ENCODE measurements at places on chromosomes 2 and 18.
A peak's percentile ranks its signal among the peaks of the same experiment; 100 is the strongest.

DNA sequence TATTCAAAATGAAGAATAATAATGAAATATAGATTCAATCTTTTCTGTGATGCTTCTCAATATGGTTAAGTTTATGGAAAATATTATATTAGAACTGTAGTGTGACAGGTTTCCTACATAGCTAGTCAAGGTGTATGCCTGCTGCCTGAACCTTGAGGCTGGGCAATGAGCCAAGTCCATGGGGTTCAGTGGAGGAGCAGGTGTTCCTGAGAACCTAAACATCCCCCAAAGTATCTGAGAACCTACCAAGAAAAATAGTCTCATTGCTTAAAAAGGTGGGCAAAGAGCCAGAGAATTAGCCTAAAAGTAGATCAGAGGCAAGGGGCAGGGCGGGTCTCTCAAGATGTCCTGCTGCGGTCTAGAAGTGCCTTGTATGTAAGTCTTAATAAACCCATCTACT, 185.9 kb upstream of the SPHKAP start:
- no peak for DNase-seq

- DNase-seq = no peak
These were observed 39.3 kb downstream of the TSHZ1 start for GRCh38 chr18:75249672-75250470.

DNA sequence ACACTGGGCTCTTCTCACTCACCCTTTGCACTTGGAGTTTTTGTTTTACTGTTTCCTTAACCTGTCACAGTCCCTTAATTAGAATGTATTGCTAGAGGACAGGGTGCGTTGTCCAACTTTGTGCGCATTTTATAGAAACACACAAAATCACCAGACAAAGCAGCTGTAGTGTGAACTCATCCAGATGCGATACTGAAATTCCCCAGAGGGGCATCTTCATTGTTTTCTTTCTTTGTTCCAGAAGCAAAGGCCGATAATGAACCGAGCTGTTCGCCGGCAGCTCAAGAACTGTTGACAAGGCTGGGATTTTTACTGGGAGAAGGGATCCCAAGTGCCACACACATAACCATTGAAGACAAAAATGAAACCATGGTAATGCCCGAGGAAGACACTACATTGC, 137.6 kb downstream of the WDSUB1 start:
- no peak for DNase-seq

- no peak for DNase-seq
These were observed 39.3 kb upstream of the MFF start for GRCh38 chr2:227285741-227286236.

DNA sequence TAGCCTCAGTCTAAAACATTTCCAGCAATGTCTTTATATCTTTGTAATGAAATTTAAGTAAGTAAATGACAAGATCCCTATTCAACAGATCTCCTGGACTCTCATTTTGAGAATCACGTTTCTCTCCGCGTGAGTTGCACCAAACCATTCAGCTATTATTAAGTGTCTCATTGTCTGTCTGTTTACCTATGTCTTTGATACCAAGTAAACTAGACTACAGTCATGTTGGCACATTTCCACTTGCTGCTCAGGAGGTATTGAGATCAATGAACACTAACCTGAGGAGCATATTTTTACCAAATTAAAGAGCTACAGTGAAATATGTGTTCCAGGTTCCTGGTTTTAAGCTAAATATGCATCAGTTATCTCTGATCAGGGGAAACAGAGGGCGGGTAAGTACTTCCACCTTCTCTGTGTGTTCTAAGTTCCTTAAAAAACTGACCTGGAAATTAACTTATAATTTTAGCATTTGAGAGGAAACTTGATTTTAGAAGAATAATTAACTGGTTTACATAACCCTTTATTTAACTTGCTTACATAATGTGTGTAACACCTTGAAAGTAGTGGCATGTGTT, 125.8 kb downstream of the OSBPL6 start:
- DNase-seq = no peak

DNA sequence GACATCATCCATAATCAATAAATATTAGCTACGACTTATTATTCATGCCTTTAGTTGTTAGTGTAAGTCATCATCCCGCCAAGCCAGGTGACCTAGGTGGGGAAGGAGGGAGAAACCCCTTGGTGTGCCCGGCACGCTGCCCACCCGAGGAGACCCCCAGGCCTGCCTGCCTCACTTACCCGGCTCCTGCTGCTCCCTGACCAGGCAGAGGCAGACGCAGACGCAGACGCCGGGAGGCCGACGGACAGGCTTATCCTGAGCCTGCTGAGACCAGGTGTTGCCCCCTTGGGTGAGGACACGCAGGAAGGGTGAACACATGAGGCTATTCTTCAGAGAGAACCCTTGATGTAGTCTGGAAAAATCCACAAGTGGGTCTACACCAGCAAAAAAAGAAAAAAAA, 401.8 kb downstream of the GALR1 start:
- no peak for DNase-seq

- no peak for DNase-seq
These were observed 1023.2 kb upstream of the ZEB2 start for GRCh38 chr2:145543155-145543554.

DNA sequence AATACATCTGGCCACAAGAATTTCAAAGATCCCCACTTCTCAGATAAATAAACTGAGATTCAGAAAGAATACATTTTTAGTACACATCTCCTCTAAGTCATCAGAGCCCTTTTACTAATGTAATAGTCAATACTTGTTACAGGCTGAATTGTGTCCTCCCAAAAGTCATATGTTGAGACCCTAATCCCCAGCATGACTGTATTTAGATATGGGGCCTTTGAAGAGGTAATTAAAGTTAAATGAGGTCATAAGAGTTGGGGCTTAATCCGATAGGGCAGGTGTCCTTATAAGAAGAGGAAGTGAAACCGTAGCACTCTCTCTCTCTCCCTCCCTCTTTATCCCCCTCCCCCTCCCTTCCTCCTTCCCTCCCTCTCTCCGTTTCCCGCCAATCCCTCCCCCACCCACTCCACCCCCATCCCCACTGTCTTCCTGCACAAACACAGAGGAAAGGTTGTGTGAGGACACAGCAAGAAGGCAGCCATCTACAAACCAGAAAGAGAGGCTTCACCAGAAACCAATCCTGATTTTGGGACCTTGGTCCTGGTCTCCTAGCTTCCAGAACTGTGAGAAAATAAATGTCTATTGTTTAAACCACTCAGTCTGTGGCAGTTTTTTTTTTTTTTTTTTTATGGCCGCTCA, 66.6 kb upstream of the ZNF397 start:
- DNase-seq = no peak

DNA sequence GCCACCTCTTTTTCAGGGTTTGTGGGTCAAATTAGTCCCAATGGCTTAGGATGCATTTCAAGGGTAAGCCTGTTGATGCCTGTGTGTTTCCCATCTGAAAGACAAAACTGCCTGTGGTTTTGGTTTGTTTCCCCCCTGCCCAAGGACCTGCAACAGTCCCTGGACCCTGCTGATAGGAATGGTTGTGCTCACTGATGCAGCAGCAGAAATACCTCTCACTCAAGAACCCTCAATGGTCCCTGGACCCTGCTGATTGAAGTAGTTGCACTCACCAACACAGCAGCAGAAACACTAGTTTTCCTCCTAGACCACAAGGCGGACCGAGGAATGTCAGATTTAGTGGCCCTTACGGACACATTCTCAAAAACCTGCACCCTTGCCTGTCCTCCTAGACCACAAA, 386.9 kb downstream of the NUP35 start:
- DNase-seq = no peak

- DNase-seq = peak; percentile 98
These were observed 76.5 kb downstream of the STRN start for GRCh38 chr2:36889795-36890194.

DNA sequence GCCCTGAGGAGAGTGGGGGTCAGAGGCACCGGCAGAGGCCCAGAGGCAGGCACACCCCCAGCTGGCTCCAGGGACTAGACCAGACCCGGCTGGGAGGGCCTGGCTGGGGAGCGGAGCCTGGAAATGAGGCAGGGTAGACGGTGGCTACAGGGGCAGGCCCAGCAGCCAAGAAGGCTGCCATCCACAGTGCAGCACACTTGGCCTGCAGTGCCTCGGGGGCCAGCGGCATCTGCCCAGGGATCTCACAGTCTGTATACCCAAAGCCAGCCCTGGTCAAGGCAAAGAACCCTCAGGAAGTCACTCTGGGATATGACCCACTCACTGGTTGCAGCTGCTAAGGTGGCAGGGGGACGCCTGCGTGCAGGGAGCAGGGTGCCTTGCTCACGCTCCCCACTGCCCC, 17.8 kb downstream of the PER2 start:
- DNase-seq = no peak

DNA sequence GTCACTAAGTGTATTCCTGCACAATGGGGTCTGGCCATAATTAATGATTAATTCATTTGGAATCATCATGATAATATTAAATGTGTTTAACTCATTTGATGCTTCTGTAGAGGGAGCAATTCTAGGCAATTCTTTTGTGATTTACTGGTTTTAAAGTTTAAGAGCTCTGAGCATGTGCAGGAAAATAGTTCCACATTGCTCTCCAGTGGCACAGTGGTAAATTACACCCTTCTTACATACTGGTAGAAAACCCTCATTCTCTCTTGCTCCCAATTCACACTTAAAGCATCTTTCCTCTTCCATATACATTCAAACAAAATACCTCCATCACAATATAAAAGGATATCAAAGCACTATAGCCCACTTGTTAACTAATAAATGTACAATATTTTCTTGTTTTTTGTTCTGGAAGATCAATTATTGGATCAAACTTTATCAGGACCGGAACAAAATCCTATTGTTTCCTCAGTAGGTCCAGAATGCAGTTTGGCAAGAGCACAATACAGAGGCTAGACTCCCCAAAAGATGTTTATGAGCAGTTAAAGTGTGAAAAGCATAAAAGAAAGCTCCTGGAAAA, 844.3 kb downstream of the MBD2 start:
- no peak for DNase-seq

- DNase-seq = no peak
These were observed 43.4 kb downstream of the MRO start for GRCh38 chr18:50776383-50776782.

DNA sequence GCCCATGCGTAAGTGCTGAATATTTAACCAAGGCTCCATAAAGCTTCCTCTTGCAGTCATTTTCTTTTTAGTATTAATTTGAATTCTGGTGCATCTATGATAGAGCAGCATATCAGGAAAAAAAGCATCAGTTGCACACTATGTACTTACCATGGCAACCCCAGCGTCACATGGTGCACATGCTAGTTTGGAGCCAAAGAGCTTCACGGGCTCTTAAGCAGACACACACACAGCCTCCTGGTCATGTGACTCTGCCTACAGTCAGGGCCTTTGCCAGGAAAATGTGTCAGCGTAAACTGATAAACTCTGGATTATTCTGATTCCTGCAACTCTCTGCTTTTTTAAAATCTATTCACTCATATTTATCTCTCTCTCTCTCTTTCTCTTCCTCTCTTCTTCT, 30.2 kb downstream of the NYAP2 start:
- DNase-seq = no peak

DNA sequence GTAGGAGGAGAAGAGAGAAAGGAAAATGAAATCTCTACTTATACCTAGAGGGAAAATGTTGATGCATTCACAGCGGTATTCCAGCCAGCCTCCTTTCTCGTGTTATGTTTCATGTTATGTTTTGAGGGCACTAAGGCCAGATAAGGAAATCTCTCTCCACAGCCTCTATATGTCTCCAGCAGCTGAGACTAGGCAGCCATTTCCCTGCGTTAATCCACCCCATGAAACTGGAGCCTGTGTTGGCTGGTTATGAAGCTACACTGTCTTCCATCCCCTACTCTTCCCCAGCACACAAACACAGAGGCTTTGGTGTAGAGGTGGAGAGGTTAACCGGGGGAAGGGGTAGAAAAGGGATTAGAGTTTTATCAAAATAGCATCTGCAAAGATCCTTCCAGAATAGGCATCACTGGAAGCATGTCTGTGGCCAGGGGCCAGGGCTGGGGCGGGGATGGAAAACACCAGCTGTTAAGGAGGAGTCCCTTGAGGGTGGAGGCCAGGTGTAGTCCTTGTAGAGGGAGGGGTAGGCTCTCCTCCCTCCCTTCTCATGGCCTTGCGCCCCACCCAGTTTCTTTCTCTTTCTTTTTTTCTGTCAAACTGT, 100.9 kb upstream of the TNP1 start:
- DNase-seq = no peak
